GM04503 (cell line): ENCODE measurements at places on chromosomes 2 and 18.

- DNase-seq = no peak
Measured at GRCh38 chr2:12340164-12340563, 376.6 kb upstream of the TRIB2 start.

GRCh38 chr2:182977463-182977862 is 60.8 kb downstream of the NCKAP1 start:
- DNase-seq = no peak

- DNase-seq = no peak
Measured at GRCh38 chr2:41894563-41895333, 153.1 kb upstream of the PKDCC start.

DNA sequence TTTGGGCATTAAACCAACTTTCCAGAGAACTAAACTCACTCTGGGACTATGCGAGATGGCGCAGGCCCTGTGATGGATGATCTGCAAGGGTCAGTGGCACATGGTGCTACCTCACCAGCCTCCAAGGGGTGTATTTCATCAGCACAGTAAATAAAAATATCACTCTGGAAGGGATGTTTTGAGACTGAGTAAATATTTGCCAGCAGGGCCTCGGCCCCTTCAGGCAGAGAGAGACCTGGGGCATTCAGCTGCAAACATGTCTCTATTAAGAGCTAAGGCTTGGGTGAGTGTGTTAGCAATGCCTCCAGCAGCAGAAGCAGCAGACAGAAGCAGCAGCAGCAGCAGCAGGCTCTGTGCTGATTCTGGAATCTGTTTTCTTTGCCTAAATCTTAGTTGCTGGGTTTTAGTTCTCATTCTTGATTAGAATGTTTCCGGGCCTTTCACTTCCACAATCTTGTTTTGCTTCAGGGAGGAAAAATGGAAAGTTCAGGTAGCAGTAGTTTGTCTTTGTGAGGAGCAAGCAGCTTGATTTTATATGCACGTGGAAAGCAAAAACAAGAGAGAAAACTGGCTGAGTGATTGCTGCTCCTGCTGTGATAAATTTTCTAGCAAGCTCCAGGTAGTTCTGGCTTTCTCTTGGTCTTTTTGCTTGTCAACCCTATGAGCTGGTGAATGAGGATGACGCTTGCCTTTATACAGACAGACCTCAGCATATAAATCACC is 18.6 kb downstream of the ADCYAP1 start:
- DNase-seq = no peak

DNA sequence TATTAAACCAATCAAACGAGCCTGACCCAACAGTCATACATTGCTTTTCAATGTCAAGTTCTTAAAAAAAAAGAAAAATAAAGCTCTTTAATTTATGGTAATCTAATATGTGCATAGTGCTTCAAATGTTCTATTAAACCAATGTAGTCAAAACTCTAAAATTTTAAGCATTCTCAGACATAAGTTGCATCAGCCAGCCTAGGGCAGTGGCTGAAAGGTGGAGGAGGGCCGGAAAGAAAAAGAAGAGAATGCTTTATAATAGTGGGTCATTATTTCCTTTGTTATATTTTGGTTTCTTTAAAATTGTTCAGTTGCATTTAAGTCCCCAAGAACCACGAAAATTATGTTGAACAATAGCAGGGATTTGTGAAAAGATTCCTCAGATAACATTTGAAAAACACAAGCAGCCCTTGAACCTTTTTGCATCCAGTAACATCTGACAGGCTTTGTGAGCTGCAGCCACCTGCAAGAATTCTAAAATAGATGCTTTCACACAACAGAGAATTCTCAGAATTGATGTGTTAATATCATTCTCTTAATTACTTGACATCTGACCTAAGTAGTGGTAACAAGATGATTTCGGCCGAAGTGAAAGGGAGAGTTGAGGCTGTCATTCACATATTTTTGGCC is 252.1 kb downstream of the CDCA7 start:
- no peak for DNase-seq

GRCh38 chr2:235538144-235538639 is 44.3 kb downstream of the AGAP1 start:
- DNase-seq = no peak

DNA sequence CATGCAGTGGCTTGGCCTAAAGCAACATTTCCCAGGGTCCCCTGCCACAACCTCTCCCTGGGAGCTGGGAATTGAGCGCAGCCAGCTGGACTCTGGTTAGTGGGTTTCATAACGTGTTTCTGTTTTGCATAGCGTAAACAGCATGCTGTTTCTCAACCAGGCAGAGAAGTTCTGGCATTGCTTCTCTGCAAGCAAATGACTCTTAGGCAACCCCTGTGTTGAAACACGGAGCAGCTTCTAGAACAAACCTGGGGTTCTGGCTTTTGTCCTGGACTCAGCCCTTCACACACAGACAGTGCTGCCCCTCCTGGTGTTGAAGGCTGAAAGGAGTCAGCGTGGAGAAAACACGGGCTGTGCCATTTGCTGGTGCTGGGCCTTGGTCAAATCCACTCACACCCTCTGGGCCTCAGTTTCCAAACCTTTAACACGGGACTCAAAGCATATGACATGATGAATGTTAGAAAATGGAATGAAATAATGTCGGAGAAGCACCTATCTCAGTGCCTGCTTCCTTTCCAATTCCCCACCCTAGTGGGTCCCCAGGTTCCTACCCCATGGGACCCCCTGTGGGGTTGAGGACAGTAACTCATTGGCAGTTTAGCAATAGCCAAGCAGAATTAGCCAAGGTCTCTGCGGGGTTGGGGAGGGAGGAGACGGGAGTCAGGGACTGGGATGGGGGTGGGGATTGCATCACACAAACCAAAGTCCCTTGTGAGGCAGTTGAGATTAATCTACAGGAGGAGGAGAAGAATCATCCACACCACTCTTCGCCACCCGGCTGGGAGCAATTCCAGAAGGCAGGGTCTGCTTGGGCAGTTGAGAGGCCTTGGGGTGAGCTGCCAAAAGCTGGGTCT is 30.2 kb upstream of the IL1R2 start:
- DNase-seq = peak; percentile 97

- DNase-seq = no peak
Measured at GRCh38 chr2:222837643-222838056, 23.2 kb upstream of the ACSL3 start.

- no peak for DNase-seq
Measured at GRCh38 chr2:38095996-38096861, 20.3 kb upstream of the CYP1B1 start.

- no peak for DNase-seq
Measured at GRCh38 chr18:77457681-77458080, 208.0 kb downstream of the GALR1 start.

DNA sequence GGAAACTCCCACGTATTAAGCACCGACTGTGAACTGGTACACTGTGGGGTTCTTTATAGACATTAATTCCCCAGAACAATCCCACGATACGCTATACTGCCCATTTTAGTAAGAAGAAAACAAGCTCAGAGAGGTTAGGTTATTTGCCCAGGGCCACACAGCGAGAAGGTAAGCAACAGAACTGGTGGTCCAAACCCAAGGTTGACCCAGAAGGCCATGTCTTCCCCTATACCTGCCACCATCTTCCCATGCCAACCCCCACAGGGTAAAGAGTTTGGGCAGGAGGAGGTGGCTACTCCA is 69.9 kb downstream of the MARCO start:
- DNase-seq = no peak

- DNase-seq = no peak
Measured at GRCh38 chr18:27608742-27609141, 423.6 kb upstream of the CHST9 start.

DNA sequence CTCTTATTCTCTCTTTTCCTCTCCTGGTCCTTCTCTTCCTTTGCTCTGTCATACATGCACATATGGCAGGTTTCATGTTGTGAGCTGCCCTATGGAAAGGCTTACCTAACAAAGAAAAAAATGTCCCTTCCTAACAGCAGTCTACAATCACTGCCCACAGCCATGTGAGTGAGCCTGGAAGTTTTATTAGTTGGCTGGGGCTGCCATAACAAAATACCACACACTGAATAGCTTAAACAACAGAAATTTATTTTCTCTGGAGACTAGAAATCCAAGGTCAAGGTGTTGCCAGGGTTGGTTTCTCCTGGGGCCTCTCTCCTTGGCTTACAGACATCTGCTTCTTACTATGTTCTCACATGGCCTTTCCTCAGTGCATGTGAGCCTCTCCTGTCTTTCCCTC is 142.1 kb downstream of the TRIB2 start:
- DNase-seq = peak; percentile 39

GRCh38 chr2:241584436-241584835 is 25.9 kb downstream of the BOK start:
- no peak for DNase-seq

- no peak for DNase-seq
Measured at GRCh38 chr2:55420439-55420725, 726 bp upstream of the CCDC88A start.

GRCh38 chr2:172693037-172693436 is 42.6 kb upstream of the RAPGEF4 start:
- DNase-seq = peak; percentile 96

GRCh38 chr2:232693344-232693743 is 3.8 kb upstream of the GIGYF2 start:
- no peak for DNase-seq

DNA sequence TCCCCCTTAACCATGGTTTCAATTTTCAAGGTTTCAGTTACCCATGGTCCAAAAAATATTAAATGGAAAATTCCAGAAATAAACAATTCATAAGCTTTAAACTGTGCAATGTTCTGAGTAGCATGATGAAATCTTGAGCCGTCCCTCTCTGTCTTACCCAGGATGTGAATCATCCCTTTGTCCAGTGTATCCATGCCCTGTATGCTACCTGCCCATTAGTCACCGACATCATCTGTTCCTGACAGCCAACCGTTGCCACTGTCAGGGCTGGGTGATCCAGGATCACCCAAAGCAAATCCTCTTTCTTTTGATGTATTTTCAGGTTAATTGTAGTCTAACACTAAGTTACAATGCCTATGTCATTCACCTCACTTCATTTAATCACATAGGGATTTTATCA is 15.7 kb upstream of the OLA1 start:
- peak; percentile 31 for DNase-seq

GRCh38 chr18:71760541-71760940 is 783.6 kb downstream of the CBLN2 start:
- DNase-seq = no peak

- no peak for DNase-seq
Measured at GRCh38 chr2:71796174-71796593, 342.8 kb downstream of the DYSF start.

DNA sequence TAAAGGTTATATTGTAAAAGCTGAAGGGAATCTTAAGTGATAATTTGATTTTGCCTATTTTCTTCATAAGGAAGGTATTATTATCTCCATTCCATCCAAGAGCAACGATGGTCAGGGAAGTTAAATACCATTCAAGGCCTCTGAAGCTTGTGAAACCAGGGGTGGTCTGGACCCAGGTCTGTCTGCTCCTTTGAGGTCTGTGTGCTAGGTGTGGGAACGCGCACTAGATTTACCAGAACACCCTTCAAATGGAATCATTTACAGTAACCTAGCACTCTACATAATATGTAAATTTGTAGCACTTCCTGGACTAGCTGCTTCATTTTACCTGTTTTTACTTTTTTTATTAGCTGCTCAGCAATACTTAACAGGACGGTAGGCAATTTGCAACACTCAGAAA is 6.4 kb upstream of the TRIB2 start:
- DNase-seq = no peak

DNA sequence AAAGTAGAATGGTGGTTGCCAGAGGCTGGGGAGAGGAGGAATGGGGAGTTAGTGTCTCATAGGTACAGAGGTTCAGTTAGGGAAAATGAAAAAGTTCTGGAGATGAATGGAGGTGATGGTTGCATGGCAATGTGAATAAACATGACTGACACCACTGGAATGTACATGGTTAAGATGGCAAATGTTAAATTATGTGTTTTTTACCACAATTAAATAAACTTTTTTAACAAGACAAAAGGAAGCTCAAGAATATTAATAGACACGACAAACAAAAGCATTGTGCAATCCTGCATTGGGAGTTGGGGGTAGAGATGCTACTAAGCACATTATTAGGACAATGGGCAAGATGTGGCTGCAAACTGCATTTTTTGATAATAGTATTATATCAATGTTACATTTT is 147.7 kb downstream of the TWIST2 start:
- no peak for DNase-seq

GRCh38 chr18:9960258-9960904 is 46.6 kb downstream of the VAPA start:
- DNase-seq = no peak

GRCh38 chr2:27729198-27729597 is 42.3 kb upstream of the MRPL33 start:
- no peak for DNase-seq

- DNase-seq = no peak
Measured at GRCh38 chr2:43328832-43329231, 102.4 kb upstream of the ZFP36L2 start.

GRCh38 chr2:10302479-10303180 is at the start of gene HPCAL1:
TSS of gene HPCAL1 (plus strand) at chr2:10302904. CDS start at chr2:10419758, 116,854 bp downstream.
- no peak for DNase-seq

DNA sequence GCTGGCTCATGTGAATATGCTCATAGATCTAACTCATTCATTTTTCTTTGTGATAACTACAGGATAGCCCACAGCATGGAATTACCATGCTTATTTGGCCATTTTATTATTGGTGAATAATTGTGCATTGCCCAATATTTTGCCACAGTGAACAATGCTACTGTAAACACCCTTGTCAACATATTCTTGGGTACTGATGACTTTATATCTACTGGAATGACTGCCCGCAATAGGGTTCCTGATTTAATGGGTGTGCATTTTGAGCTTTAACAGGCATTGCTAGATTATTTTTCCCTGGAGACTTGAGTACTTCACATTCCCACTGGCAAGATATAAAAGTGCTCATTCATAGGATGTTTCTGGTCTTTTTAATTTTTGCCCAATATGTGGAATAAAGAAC is 42.7 kb upstream of the EVA1A start:
- DNase-seq = no peak

DNA sequence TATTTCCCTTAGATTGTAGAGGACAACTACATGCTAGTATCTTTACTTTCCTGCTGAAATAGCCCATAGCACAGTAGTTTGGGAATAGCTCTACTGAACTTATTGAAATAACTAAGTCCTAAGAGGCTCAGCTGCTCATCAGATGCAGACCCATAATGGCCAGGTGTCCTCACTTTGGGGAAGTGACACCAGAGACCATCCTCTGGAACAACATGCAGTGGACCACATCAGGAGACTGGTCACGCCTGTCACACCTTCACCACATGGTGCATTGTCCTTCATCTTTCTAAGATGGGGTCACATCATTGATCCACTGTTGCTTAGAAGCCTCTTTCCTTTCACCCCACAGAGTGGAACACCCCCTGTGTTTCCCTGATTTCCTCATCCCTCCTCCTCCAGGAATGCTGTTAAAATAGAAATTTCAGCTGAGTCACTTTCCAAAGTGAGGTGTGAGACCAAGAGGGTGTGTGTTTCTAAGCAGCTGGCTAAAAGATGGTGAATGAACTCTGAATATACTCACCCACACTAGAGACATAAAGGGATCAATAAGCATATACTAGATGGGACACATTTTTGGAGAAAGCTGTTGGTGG is 215.2 kb upstream of the LRRTM1 start:
- DNase-seq = no peak

DNA sequence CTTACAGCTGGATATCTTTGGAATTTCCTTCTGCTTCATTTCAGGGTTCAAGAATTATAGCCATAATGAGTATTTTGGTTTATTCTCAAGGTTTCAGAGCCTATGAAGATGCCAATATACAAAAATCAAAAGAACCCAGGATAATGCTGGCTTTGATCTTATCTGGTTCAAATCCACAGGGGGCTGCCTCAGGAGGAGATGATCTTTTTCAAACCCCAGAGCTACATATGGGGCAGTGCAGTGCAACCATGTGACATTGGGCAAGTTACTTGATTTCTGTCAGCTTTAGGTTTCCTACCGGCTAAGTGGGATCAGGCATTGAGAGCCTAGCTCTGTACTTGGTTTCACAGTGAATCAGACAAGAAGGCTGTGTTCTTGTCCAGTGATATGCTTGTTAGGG is 23.0 kb upstream of the LYPD6B start:
- no peak for DNase-seq
